ENCODE measurements at places on chromosomes 1 and 21.

DNA sequence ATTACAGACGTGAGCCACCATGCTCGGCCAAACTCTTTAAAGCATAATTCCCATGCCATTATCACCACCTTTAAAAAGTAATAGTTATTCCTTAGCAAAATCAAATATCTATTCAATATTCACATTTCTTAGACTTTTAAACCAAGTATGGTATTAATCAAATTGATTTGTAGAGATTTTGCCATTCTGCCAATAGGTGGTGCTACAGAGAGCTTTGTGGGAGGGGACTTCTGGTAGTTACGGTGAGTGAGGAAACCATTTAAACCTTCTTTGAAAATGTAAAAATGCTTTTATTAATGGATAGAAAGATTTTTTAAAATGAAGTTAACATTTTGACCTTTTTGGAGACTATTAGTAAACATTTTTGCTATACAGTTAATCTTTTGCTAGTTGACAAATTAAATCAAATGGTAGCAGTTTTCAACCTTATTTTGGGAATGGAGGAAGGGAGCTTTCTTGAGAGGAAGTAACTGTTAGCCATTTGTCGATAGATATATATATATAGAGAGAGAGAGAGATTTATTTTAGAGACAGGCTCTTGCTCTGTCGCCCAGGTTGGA lies 19.3 kb downstream of the IARS2 start:
- DNase-seq = no peak

DNA sequence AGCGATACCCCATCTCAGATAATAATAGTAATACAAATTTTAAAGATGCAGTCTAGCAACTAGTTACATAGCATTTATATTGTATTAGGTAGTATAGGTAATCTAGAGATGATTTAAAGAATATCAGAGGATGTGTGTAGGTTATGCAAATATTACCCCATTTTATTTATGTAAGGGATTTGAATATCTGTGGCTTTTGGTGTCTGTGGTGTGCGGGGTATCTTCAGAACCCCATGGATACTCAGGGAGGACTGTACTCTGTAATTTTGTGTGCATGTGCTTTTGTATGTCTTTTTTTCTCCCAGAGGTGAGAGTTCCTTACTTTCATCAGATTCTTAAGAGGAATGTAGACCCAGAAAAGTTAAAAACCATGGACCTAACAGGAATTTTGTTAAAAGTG lies 12.8 kb downstream of the RNF2 start:
- DNase-seq = no peak

GRCh38 chr21:37372951-37373350 lies 6.4 kb downstream of the DYRK1A start:
- DNase-seq = no peak

DNA sequence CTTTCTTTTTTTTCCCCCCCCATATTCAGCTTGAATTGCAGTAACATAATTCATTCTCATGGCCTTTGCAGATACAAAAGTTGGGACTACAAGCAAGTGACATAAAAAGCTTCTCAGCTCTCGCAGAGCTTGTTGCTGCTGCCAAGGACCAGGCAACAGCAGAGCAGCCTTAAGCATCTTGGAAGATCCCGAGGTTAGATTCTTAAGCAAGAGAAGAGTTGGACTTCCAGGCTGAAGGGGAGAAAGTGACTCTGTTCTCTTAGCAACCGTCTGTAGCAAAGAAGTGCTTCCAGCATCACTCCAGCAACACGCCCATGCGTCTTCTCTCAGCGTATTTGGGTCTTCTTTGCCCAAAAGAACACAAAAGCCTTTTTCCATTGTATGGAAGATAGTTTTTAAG lies 20.7 kb downstream of the AGT start:
- DNase-seq = no peak

- no peak for DNase-seq
These were observed 21.5 kb downstream of the SIPA1L2 start for GRCh38 chr1:232608427-232608826.

DNA sequence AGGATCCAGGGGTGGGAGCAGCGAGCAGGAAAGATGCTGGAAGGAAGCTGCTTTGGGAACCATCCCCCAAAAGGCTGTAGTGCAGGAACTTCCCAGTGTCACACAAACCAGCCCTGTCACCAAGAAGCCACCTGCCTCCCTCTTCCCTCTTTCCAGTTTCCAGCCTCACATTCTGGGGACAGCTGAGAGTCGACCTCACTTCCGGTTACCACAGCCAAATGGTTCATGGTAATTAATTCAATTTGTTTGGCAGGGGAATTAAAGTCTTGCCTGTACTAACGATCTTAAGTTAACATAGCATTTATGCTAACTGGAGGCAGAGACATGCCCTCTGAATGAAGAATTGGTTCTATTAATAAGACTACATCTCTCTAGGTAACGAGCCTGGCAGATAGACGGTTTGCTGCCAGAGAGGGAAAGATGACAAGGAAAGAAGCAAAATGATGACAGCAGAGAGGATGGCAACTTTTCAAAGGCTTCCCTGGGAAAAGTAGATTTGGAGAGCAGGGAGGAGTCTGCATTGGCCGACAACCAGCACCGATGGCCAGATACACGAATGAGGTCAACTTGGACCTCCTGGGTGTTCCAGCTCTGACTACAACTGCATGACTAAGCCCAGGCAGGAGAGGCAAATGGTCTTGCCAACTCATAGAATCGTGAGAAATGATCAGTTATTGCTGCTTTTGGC lies 64.1 kb downstream of the TMCO4 start:
- DNase-seq = no peak

- DNase-seq = no peak
These were observed 23.1 kb upstream of the PHTF1 start for GRCh38 chr1:113782406-113782805.

GRCh38 chr1:201139756-201140155 lies 12.8 kb upstream of the ASCL5 start:
- DNase-seq = no peak

DNA sequence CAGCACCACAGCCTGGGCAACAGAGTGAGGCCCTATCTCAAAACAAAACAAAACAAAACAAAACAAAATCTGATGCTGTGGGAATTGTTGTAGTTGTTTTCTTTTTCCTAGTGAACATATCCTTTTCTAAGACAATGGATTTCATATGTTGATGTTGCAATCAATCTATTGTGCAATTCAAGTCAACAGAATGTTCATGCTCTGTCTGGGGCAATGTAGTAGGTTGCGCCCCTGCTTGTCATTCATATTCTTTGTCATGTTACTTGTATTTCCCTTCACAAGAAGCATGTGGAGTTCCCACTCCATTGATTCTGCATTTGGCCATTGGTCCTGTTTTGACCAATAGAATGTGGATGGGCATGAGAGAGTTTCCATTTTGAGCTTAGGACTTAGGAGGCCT lies 223.9 kb downstream of the DUSP10 start:
- DNase-seq = no peak

GRCh38 chr1:94843430-94843829 lies 23.3 kb downstream of the SLC44A3 start:
- no peak for DNase-seq

DNA sequence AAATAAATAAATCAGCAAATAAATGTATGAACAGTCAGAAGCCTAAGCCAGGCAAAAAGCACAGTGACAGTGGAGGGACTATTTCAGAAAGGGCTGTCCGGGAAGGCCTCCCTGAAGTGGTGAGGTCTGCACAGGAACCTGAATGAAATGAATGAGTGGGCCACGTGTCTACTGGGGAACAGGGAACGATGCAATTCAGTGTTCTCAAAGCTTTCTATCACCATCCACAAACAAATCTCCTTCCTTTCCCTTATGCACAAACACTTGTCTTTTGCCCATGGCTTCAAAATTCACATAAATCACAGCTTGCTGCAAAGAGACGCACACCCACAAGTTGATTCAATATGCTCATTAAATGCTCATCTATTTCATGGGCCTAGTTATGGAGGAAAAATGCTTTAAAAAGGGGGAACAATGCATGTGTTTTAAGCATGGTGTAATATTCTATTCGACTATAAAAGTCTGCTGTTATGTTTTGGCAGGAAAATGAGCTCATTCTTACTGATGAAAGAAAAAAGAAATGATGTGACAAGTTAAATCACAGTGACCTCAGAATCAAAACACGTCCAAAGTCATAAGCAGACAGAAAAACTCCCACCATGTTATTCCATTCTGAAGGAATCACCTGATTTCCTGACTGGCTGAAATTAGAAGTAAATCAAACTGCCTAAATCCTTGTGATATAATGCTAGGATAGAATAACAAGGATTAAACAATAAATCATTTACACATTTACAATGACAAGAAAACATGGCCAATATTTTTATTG lies 21.6 kb downstream of the URB1 start:
- DNase-seq = no peak

DNA sequence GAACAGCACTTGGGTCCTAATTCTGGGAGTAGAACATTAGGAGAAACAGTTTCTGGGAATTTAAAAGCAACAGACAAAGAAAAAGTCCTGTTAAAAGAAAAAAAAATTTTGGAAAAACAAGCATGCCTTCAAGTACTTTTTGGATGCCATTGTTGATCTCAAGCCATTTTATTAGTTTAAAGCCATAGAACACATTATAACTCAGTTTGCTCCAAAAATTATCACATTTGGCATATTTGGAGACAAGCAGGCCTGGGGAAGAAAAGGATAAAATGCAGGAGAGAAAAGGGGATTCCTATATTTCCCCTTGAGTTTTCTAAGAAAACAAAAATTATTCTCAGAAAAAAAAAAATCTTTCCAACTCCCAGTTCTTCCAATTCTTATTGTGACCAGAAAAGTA lies 146.8 kb downstream of the TENT5C start:
- no peak for DNase-seq

- DNase-seq = no peak
These were observed 698.8 kb downstream of the MATN1 start for GRCh38 chr1:30024411-30025195.

DNA sequence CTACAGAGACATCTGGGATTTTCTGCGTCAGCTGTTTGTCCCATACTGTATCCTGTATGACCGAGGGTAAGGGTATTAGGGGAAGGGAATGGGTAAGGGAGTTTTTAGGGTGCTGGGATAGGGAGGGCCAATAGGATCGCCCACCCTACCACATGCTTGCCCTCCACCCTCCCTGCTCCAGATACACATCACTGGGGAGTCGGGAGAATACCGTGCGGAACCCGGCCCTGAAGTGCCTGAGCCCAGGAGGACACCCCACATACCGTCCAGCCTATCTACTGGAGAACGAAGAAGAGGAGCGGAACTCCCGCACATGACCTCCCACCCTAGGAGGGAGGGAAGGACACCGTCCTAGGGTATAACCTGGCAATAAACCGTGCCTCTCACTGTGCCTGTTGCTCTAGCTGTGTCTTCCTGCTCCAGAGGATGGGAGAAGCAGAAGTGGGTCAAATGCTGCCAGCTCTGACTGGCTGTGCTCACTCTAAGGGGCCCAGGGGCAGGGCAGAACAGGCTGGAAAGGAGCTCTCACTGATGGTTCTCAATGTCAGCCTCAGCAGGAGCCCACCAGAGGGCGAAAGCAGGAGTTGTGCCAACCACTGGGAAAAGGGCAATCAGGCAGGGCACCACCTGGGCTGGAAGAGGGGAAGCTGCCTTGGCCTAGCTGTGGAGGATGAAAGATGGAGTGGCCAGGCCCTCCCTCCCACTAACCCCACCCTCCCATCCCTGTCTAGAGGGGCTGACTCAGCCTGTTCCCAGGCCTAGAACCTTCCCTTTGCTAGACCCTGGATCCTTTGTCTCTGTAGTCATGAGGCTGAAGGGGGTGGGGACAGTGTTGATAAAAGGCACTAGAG lies 440 bp upstream of the LENEP start:
- no peak for DNase-seq

GRCh38 chr21:26130249-26130881 lies 40.2 kb downstream of the APP start:
- no peak for DNase-seq

- no peak for DNase-seq
These were observed 34.1 kb downstream of the OR2G3 start for GRCh38 chr1:247639381-247639981.

DNA sequence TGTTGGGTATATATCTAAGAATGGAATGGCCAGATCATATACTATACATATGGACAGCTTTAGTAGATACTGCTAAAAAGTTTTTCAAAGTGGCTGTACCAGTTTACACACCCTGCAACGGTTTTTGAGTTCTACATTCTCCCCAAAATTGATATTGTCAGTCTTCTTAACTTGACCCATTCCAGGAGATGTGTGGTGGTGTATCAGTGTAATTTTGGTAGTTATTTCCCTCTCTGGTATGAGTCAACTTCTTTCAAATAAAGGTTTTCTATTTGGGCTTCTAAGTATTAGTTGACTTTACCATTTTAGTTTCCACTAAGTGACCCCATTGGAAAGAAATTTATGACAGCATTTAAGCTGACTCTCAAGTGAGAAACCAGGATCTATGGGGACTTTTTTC lies 29.2 kb downstream of the INKA2 start:
- no peak for DNase-seq

DNA sequence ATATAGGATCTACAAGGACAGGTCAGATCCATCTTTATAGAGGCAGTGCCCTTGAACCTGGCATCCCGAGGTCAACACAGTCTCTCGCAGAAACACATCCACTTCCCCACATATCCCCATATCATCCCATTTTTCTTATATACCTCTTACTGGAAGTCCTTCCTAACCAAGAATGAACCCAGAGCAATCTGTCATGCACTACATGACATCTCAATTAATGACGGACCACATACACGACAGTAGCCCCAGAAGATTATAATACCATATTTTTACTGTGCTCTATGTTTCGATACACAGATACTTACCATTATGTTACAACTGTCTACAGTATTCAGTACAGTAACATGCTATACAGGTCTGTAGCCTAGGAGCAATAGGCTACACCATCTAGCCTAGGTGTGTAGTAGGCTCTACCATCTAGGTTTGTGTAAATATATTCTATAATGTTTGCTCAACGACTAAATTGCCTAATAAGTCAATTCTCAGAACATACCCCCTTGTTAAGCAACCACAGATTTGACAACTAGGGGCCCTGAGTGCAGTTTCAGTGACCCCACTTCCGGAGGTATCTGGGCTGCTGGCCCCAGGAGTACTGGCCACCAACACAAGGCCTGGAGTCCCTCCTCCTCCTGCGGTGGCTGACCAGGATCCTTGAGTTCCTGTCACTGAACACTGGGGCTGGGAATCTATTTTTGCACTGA lies 28.1 kb downstream of the PTPN14 start:
- no peak for DNase-seq

DNA sequence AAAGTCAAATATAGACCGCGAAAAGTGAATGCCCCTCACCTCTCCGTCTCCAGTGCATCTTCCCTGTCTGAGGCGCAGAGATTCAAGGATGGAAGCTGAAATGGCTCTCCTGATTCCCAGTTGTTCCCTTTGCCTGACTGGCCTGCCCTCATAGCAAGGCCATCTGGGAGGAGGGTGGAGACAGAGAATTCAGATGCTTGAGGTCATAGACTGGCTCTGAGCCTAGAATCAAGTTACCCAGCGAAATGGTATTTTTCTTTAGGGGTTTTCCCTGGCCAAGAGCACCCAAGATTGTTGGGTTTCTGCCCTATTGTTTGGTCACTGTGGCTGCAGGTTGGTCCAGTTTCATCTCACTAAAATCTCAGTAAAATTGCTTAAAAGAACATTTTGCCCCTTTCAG lies 7.2 kb downstream of the METTL13 start:
- no peak for DNase-seq

DNA sequence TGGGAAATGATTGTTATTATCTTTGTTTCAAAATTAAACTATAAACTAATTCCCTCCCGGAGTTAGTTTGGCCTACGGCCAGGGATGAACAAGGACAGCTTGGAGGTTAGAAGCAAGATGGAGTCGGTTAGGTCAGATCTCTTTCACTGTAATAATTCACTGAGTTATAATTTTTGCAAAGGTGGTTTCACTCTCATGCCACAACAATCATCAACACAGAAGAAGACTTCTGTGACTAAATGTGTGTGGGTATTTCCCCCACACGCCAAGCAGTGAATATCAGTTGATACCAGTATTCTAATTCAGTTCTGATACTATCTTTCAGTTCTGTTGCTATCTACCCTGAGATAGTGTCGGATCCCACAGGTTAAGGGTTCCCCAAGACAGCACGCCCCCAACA lies 215.1 kb downstream of the S1PR1 start:
- DNase-seq = no peak

Data from stimulated activated CD8-positive, alpha-beta memory T cell treated with anti-CD3 and anti-CD28 coated beads, Interleukin-4, amount 100 ng/mL, for 1 hour (primary cell).